ENCODE measurements at places on chromosomes 2 and 18.

DNA sequence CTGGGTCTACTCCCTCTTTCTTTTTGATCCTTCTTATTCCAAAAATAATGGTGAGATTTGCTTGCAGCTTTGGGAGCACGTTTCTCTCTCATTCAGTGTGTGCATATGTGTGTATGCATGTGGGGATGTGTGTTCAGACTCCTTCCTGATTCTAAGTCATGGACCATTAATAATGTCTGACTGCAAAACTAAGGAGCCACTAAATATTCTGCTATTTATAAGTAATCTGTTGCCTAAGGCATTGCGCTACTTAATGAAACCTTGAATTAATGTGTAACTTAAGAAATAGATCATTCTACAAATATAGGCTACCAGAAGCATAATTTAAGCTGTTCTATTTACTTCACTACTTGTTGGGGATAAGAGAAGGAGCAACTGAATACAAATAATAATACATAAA is 182.1 kb downstream of the TFCP2L1 start:
- DNase-seq, result no peak

DNA sequence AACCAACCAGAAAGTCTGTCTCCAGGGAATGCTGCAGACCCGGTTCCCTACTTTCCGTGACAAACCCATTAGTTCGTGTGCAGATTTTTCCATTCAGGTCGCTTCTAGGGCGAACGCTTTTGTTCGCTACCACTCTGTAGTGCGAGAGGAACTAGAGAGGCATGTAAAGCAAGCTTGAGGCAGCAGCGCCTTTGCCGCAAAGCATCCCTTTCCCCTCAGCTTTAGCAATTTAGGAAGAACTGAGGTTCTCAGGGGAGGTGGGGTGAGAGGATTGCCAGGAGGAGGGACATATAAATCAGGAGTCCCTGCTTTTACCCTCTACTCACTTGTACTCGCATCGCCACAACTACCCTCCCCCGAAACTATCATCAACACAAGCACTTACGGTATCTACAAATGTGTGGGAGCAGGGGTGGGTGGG is 748 bp upstream of the ZNF804A start:
- DNase-seq, result no peak

GRCh38 chr2:120934574-120935338 is 199.1 kb downstream of the GLI2 start:
- DNase-seq, result no peak

DNA sequence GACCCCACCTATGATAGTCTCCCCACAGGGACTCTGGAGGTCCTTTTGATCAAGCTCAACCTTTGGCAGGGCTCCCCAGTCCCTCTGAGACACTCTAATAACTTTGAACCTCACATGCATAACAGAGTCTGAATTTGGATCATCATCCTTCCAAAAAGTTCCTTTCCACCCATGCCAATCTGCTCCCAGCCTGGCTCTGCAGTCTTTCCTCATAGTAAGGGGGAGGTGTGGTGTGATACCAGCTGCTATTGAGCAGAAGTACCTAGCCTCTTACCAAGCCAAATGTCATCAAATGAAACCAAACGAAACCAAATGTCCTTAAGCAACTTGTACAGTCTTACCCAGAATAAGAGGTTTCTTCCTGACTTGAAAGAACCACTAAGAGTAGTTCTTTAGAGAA is 36.5 kb downstream of the DTNA start:
- no peak for DNase-seq

DNA sequence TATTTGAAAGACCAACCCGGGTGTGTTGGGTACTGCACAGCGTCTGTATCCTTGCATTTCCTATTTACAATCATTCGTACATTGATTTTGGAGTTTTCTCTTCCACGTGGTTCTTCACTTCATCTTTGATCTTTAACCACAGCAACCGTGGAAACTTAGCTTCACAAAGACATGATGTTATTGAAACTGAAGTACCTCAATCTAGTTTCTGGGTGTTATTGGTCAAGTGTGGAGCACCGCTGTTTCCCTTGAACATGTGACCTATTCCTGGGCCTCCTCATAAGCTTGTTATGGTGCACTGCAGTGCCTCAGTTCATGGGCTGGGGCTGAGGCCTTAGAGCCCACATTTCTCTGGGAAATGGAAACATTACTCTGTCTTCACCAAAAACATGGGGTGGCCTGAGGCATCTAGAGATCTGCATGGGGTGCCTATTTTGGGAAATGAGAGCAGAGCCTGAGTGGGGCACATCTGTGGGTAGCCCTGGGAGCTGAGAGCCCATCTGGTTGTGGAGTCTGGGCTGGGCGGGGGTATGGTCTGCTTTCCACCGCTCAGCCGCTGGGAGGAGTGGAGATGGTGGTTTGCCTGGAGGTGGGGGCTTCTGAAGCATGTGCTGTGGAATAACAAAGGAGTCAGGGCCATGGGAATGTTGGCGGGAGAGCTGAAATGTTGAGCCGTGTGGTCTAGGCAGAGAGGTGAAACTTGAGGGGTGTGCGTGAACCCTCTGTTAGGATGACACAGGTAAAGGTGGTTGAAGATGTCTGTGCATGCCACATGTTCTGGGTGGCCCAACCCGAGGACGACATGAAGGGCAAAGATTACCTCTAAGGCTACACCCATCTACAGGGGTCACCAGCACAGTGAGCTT is 37.4 kb downstream of the ZNF236 start:
- DNase-seq, result no peak

- no peak for DNase-seq
Observed at GRCh38 chr2:121791801-121792221, 36.4 kb downstream of the TSN start.

DNA sequence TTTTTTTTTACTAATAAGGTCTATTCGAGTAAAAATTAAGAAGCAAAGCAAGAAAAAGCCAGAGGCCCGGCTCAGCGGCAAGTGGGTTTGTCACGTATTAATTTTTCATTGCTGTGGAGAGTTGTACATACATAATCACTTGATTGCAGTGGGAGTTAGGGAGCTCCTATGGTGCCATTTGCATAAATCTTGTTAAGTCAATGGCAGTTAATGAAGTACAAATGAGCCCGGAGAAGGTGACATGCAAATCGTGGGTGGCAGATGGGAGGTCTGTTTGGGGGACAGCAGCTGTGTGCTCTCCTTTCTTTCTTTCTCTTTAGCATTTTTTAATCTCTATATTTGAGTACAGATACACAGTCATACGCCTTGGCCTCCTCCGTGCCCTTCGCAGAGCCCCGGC is 317.0 kb downstream of the AGAP1 start:
- no peak for DNase-seq

Measured in amygdala (tissue), 56 donors.